ENCODE measurements at places on chromosomes 11 and 22.
A peak's percentile ranks its signal among the peaks of the same experiment; 100 is the strongest.

GRCh38 chr11:78986305-78986704 is 411.6 kb upstream of the NARS2 start:
- DNase-seq, result no peak

DNA sequence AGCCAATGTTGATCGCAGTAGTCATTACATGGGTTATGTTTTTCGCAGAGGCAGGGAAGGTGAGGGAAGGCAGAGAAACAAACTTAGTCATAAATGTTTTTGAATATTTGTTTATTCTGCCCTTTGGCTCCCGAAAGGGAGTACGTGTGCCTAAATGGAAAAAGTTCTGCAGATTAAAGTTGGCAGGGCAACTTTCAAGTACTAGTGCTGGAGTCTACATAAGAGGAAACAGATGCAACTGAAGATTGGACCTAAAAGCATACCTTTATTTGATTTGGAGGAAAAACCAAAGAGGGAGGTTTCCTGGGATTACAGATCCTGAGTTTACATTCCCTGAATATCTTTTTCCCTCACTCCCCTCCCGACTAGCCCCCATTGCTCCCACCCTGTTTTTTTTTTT is 5.7 kb downstream of the HSD17B12 start:
- DNase-seq, result no peak

- DNase-seq, result no peak
Measured at GRCh38 chr22:43811777-43812148, 342 bp downstream of the EFCAB6 start.

- peak; percentile 61 for DNase-seq
Measured at GRCh38 chr11:17077240-17077519, 287 bp downstream of the RPS13 start.

DNA sequence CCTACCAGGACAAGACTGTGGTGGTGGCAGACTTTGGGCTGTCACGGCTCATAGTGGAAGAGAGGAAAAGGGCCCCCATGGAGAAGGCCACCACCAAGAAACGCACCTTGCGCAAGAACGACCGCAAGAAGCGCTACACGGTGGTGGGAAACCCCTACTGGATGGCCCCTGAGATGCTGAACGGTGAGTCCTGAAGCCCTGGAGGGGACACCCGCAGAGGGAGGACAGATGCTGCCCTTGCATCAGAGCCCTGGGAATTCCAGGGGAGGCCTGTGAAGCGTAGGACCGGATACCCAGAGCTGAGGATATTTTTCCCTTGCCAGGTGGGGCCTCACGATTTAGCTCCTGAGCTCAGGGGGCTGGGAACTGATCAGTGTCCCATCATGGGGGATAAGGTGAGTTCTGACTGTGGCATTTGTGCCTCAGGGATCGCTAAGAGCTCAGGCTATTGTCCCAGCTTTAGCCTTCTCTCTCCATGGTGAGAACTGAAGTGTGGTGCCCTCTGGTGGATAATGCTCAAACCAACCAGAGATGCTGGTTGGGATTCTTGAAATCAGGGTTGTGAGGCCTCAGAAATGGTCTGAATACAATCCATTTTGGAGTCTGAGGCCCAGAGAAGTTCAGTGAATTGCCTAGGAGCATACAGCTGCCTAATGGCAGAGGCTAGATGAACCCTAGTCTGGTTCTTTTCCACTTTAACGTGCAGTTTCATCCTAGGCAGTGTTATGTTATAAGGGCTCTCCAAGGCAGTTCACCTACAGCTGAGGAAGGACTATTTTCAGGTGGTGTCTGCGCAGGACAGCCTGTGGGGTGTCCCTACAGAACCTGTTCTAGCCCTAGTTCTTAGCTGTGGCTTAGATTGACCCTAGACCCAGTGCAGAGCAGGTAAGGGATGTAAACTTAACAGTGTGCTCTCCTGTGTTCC is 19.5 kb downstream of the PIK3IP1 start:
- DNase-seq, result no peak

DNA sequence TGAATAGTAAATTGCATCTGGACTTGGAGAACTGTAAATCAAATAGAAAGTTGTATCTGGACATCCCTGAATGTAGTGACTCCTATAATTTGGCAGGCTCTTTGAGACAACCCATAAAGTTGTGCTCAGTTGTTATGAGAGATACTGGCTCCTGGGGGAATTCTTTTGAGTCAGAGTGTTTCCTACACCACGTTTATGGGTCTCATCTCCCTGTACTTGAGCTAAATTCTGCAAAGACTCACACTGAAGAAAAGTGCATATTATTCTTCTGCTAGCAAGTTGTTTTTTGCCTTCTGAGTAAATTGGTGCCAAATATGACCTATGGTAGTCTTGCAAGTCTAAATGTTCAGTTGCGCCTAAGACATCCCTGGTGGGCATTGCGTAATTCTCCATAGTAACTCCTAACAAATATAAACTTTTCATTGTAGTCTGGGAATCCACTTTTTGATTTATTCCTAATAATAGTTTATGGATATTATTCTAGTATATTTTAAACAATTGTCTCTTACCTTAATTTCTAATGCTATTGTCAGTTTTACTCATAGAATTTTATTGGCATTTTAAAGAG is 5.0 kb downstream of the ZNF215 start:
- DNase-seq, result no peak

- no peak for DNase-seq
Measured at GRCh38 chr22:22603470-22603947, 40.9 kb upstream of the GGTLC2 start.

- no peak for DNase-seq
Measured at GRCh38 chr11:72812967-72813739, 1.1 kb upstream of the ATG16L2 start.

DNA sequence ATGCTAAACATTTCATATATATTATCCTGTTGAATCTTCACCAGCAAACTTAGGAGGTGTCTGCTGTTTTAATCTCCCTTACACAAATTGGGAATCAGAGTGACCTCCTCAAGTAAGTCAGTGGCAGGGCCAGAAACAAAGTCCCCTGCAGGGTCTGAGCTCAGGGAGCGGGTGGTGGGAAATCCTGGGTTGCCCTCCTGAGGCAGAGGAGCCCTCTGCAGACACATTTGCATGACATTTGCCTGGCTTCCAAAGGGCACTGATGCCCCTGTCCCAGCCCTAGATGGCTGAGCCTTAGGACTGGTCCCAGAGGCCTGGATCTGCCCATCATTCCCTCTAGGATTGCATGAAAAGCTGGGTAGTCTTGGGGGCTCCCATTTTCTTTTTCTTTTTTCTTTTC is 2.1 kb upstream of the INPP5J start:
- no peak for DNase-seq

DNA sequence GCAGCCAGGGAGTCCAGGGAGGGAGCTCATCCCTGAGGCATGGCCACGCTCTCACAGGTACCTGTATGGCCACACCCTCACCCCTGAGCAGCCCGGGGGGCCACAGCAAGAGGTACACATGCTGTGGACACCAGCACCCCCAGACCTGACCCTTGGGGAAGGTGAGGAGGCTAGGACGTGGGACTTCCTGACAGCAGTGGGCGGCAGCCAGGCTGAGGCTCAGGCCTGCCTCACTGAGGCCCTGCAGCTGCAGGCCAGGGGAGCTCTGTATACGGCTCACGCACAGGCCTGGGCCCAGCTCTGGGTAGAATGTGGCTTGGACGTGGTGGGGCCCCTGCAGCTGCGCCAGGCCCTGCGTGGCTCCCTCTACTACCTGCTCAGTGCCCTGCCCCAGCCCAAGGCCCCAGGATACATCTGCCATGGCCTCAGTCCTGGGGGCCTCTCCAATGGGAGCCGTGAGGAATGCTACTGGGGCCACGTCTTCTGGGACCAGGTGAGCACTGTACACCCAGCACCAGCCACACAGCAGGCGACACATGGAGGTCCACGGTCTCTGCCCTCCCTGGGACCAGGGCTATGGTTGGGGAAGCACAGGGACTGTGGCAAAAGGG is 1.8 kb downstream of the PGGHG start:
- DNase-seq, result no peak

- no peak for DNase-seq
Measured at GRCh38 chr11:65388731-65389130, 2.3 kb downstream of the FRMD8 start.

- peak; percentile 35 for DNase-seq
Measured at GRCh38 chr22:48490500-48491411, 1336.9 kb downstream of the BRD1 start.

DNA sequence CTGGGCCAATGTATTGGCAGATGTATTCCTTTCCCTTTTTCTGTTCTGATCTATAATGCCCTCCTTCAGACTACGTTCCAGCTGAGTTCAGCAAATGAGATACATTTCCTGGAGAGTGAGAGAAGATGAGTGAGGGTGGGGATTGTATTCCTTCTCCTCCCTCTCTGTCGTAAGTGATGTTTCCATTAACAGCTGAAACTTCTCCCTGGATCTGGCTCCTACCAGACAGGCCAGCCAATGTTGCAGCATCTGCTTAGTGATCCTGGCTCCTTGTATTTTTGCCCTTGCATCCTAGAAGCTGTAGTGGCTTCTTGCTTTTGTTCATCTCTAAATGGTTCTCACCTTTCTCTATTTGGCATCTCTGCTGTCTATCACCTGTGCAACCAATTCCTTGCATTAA is 48.2 kb upstream of the MTMR2 start:
- DNase-seq, result no peak

DNA sequence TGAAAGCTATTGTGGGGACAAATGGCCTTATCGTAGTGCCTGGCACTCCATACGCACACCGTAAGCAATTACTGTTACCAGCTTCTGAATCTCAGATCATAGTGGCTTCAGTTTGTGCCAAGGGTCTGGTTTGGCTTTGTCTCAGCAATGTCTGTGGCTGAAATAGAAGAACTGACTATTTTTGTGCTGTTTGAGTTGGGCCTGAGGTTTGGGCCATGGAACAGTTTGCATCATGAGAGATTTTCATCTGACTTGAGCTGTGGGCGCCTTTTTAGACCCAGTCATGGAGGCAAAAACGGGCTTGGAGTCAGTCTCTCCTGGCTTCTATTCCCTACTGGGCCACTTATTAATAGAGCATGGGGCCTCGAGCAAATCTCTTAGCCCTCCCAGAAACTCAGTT is 121.1 kb upstream of the CRYBB3 start:
- DNase-seq, result no peak

DNA sequence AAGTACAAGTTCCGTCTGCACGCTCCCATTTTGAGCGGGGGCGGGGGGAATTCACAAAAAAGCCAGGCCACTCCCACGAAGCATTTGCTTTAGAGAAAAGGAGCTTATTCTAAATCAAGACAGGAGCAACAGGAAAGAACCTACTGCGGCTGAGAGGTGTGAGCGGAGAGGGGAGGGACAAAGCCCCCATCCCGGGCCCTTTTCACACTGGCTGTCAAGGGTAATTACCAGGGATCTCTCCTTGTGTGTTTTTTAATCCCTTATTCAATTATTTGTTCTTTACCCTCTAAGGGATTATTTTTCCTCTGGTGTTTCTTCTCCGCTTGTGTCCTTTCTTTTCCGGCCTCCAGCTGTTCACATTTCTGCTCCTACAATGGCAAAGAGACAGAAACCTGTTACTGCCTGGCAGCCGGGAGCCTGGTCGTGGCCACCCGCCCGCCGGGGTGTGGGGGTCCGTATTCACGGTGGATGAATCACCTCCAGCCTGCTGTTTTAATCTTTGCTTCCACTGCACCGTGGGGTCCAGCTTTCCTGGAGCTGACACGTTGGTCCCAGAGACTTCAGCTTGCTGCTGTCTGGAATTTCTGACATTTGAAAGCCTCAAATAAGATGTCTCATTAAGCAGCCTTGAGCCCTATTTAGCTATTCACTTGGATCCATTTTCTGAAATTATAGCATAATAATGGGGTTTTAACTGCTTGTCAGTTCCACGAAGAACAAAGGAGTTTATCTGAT is 61.4 kb upstream of the FADD start:
- DNase-seq, result no peak

- DNase-seq, result no peak
Measured at GRCh38 chr11:73376803-73377629, 817 bp downstream of the RELT start.

DNA sequence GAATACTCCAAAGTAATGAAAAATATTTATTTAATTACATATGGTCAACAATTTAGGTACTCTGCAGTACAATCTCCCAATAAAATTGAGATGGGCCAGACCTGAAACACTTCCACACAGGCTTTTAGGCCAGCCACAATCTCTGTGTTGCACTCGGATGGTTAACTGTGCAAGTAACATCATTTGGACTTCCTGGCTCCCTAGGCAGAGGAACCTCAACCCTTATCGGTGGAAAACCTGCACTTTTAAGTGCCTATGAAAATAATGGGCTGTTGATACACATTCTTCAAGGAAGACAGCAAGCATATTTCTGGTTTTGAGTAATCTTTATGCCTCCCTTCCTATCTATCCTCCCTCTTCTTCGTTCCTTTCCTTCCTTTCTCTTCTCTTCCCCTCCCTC is 343.1 kb downstream of the SOX6 start:
- DNase-seq, result no peak

- DNase-seq, result no peak
Measured at GRCh38 chr11:45665933-45666647, 668 bp upstream of the CHST1 start.

DNA sequence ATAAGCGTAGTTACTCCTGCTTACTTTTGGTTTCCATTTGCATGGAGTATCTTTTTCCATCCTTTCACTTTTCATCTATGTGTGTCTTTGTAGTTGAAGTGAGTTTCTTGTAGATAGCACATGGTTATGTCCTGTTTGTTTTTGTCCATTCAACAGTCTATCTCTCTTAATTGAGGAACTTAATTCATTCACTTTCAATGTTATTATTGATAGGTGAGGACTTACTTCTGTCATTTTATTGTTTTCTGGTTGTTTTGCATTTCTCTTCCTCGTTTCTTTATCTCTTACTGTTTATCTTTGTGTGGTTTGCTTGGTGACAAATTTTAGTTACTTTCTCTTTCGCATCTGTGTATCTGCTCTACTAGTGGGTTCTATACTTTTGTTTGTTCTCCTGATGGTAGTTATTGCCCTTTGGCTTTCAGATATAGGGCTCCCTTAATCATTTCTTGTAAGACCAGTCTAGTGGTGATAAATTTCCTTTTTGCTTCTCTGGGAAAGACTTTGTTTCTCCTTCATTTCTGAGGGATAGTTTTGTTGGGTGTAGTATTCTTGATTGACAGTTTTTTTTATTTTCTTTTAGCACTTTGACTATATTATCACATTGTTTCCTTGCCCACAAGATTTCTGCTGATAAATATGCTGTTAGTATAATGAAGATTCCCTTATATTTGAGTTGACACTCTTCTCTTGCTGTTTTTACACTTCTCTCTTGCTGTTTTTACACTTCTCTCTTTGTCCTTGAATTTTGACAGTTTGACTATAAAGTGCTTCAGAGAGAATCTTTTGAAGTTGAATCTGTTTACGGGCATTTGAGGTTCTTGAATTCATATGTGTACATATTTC is 9.0 kb upstream of the RAG1 start:
- DNase-seq, result no peak

DNA sequence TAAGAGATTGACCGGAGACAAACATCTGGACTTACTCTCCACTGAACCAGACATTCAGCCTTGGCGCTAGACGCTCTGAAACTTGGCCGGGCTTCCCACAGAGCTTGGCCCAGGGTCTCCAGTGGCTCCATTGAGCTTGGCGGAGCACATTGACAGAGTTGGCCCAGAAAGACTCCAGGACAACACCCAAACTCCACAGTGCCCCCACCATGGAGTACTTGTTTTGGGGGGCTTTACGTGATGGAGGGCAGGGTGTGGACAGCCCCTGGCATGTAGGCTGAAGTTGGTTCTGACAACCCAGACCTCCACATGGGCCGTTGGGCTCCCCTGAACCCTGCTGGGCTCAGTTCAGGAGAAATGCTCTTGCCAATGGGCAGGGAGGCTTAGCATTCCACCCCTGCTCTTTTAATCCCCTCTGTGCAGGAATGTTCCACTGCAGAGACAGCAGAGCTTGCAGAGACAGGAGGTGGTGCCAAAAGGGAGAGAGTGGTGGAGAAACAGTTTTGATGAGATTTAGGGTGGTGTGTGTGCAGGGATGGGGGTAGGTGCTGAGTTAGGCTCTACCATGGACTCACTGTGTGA is 102.4 kb upstream of the TIMP3 start:
- DNase-seq, result no peak

All from dorsolateral prefrontal cortex (tissue), 122 donors.